Sigmoid colon (tissue), 7 donors: ENCODE measurements at places on chromosomes 7 and 10. TPM values are rescaled to one million over a fixed set of nuclear protein-coding genes. Genes with fewer than 3 reads are reported as not detected.

Gene GPNMB
- total RNA-seq: 88.1 TPM

DNA sequence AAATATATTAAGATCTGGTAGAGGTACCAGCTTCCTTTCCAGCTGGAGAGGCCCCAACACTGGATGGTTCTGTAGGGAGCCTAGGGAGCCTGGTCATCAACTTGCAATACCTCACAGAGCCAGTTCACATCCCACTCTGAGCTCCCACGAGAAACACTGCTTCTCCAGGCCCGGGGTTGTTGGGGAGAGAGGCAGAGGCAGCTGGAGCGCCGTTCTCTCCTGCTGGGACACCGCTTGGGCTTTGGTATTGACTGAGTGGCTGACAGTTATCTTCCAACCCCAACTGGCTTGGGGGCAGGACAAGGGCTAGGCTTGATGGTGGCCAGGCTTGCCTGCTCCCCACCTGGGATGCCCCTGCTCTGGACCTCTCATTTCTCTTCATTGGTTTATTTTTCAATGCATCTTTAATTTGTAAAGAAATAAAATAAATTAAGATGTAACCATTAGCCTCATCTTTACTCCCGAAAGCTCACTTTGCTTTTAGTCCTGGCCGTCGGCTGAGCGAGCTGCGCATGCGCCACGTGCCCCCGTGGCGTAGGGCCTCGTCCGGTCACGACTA lies 10.0 kb upstream of the CHCHD1 start:
- H3K4me3 ChIP-seq: peak overlapping the region; percentile 90
- H3K4me1 ChIP-seq: no peaks in the 10 kb centered on the region
- peaks cover 38% of the 10 kb centered on the region for H3K36me3 ChIP-seq
- H3K27ac ChIP-seq: peak overlapping the region; percentile 97
- peak; percentile 95 for DNase-seq
- no peaks in the 10 kb centered on the region for H3K27me3 ChIP-seq

Gene LAMB4
- total RNA-seq: not detected

Gene SEPTIN14
- total RNA-seq: not detected

DNA sequence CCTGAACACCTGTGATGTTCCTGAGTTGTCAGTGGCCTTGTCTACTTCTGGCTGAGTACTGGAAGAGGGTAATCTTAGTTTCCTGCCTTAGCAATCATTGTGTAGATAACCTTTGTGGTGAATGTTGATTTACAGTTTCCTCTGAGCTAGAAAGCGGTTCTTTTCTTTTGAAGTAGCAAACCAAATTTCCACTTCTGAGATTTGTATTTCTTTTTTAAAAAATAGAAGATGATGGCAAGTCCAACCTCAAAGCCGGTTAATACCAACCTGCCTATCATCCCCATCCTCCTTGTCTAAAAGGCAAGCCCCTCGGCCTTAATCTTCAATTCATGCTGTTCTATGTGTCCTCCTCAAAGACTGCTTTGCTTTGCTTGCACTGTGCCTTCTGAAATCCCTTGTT lies 12.5 kb upstream of the PALS2 start:
- no peak for DNase-seq
- no peaks in the 10 kb centered on the region for H3K4me1 ChIP-seq
- no peaks in the 10 kb centered on the region for H3K36me3 ChIP-seq

Gene SFTPA1
- not detected for total RNA-seq
